MM.1S (cell line): ENCODE measurements at places on chromosomes 3 and 15.
A peak's percentile ranks its signal among the peaks of the same experiment; 100 is the strongest.

GRCh38 chr3:98655666-98656065, 62.3 kb upstream of the CPOX start:
- DNase-seq: no peak

GRCh38 chr3:7508821-7509220, 647.9 kb downstream of the GRM7 start:
- DNase-seq: no peak

DNA sequence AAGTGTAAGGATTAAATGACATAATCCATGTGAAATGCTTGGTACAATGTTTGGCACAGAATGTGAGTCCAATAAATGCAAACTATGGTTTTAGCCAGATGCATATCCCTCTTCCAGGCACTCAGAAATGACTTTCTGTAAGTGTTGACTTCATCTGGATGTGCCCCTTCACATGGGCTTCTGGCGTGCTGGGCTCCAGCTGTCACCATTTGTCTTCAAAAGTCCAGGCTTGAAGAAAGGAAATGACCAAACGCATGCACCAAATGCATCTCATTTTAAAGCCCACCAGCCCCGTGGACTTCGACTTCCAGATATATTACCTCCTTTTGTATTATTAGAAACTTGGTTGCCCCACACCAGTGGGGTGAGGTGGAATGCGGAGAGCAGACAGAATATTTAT, 23.7 kb downstream of the CRYGS start:
- DNase-seq: no peak

- DNase-seq: peak; percentile 74
Observed at GRCh38 chr3:184874709-184875644, 63.0 kb downstream of the VPS8 start.

DNA sequence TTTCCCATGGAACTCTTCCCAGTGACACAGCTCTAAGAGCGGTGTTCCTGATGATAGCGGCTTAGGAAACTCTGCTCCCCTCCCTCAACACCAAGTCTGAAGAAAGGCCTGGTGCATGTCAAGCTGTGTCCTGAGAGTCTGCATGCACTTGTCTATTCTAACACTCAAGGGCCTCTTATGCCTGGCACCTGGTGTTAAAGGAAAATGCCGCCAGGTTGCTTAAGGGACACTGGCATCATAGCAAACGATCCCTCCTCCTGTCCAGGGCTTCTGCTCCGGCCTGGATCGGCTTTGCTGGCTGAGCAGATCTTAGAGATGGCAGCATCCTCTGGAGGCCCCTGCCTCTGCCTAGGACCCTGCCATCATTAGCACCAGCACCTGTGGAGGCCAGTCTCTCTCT, 121.7 kb downstream of the MEGF11 start:
- DNase-seq: no peak

- no peak for DNase-seq
Observed at GRCh38 chr3:41198046-41198445, 1.3 kb upstream of the CTNNB1 start.

- no peak for DNase-seq
Observed at GRCh38 chr3:41603807-41604206, 358.1 kb downstream of the ULK4 start.

DNA sequence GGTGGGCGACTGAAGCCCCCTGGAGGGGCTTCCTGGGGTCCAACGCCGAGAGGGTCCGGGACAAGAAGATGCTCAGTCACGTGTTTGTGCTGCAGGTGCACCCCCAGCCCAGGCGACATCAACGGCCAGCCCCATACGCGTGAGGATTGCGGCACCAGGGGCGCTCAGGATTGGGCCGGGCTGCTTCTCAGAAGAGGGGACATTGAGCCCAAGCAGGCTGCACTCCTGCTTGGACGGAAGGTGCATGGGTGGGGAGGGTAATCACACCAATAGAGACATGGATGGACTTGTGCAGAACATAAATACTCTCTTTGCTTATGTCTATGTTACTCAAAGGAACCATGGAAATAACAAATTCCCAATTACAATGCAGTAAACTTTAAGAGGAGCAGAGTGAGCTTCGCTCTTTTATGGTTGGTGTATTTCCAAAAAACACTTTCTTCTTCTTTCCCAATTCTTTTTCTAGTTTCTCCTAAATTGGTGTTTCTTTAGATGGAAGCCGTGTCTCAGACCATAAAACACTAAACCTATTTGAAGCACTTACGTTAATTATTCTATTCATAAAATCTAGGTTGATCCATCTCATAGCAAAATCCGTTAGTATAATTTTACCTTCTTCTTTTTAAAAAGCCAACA, 182.7 kb downstream of the GOLGA6L6 start:
- no peak for DNase-seq

GRCh38 chr15:38897551-38897950, 332.9 kb upstream of the RASGRP1 start:
- DNase-seq: no peak

DNA sequence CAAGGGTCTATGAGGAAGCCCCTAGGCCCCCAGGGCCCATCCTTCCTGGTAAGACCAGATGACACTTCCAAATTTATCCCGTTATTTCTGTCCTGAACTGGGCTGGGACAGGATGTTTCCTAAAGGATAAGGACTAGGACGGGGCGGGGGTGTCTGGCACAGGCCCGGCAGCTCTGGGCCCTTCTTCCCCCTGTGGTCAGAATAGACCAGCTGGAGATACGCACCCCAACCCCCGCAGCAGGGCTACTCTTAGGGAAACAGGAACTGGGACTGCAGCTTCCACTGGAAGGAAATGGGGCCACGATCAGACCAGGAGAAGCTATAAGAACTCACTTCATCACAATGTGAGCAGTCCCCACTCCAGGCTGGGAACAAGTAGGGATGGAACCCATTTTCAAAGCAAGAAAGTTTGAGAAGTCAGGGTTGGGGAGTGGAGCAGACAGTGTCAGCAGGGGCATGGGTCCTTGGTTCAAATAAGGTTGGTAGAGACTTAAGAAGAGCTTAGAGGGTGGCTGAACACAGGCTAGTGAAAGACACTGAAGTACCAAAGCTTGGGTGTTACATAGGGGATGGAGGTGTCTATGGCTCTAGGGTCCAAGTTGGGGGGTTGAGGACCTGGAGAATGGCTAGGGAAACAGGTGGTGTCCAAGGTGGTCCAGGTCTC, 1.1 kb downstream of the NCKIPSD start:
- DNase-seq: peak; percentile 19

DNA sequence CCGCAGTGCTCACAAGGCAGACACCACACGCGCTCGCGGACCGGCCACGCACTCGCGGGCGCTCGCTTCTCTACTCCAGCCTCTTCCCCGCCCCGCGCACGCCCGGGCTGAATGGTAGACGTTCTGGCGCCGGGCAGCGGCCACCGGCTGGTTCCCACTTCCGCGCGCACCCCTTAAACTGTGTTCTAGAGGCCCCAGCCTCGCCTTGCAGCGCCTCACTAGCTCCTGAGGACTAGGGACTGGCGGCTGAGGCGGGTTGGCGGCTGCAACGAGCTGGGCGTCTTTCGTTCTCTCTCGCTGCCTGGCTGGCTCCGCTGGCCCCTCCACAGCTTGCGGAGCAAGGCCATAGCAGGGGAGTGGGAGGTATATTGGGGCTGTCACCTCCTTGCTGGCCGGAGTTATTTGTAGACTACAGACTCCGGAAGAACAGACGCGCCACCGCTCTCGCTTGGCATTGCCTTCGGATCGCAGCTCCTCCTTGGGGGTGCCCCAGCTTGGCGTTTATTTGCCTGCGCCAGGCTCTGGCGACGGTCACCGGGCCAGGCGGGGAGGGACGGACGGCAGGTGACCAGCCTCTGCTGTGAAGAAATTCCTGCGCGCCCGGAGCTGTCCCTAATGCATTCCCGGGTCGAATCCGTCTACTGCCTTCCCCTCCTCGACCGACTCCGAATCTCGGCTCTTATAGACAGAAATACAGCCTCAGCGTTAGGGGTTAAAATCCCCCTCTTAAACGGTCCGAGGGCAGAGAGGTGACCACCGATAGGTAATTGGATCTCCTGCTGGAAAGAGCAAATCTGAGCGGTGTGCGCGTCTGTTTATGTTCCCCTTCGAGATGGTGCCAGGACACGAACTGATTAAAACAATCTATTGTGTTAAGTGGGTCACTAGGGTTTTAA, 1.3 kb downstream of the GREM1 start:
- DNase-seq: no peak

DNA sequence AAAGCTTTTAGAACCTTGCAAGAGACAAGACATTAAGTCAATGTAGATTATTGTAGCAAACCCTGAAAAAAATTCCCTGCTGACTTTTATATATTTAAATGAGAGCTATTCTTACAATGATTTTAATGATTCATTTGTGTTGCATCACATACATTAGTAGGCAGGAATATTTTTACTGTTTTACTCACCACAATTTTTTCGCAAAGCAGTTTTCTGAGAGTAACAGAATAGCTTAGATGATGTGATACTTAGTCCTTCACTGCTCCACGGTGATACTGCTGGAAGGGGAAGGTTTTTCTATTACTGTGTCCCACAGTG, 43.9 kb upstream of the CLRN1 start:
- DNase-seq: no peak

DNA sequence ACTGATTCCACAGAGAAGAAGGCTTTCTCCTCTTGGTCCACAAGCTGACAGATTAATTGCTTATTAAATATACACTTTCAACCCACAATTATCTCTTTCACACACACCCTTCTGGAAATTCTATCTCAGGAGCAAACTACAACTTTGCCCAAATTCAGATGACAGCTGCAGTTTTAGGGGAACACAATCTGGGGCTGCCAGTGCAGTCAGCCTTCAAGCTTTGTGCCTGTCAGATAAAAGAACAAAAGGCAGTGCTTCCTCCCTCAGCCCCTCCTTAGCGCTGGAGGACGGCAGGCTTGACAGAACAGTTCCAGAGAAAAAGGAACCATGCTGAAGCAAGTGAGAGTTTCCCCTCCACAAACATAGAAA, 99.6 kb downstream of the TMCC1 start:
- DNase-seq: no peak

DNA sequence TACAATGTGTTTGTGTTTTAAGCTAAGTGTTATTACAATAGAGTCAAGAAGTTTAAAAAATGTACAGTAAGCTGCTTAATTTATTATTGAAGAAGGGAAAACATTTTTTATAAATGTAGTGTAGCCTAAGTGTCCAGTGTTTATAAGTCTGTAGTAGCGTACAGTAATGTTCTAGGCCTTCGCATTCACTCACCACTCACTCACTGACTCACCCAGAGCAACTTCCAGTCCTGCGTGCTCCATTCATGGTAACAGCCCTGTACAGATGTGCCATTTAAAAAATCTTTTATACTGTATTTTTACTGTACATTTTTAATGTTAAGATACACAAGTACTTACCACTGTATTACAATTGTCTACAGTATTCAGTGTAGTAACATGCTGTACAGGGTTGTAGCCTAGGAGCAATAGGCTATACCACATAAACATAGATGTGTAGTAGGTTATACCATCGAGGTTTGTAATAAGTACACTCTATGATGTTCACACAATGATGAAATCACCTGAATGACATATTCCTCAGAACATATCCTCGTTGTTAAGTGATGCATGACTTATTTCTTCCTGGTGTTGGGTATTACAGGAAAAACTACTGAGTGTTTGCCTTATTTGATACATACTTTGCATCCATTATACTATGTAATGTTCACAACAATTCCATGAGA, 156.6 kb upstream of the NUDT16 start:
- DNase-seq: no peak
